Glomerular endothelial cell (primary cell): ENCODE measurements at places on chromosomes 1 and 21.

GRCh38 chr1:190908691-190909090 lies 431.0 kb upstream of the BRINP3 start:
- no peak for DNase-seq

DNA sequence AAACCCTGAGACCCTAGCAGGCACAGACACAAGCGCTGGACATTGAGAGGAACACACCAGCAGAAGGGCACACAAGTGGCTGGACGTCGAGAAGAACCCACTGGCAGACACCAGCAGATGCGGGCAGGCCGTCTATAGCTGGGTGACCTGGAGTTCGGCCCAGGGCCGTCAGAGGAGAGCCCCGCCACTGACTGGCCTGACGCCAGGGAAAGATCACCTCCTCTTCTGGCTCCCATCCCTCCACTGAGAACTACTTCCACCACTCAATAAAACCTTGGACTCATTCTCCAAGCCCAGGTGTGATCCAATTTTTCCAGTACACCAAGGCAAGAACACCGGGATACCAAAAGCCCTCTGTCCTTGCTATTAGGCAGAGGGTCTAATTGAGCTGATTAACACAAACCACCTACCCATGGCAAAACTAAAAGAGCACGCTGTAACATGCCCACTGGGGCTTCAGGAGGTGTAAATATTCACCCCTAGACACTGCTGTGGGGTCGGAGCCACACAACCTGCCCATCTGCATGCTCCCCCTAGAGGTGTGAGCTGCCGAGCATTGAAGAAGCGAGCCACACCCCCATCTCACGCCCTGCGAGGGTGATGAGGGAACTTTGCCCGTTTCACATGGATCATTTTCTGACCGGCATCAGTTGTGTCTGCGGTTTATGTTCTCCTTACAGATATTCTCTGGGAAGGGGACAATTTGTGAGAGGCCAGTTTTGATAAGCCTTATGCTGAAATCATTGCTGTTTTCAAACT lies 104.8 kb downstream of the HLX start:
- DNase-seq, result no peak

GRCh38 chr1:155339515-155340097 lies 18.9 kb downstream of the RUSC1 start:
- no peak for DNase-seq

DNA sequence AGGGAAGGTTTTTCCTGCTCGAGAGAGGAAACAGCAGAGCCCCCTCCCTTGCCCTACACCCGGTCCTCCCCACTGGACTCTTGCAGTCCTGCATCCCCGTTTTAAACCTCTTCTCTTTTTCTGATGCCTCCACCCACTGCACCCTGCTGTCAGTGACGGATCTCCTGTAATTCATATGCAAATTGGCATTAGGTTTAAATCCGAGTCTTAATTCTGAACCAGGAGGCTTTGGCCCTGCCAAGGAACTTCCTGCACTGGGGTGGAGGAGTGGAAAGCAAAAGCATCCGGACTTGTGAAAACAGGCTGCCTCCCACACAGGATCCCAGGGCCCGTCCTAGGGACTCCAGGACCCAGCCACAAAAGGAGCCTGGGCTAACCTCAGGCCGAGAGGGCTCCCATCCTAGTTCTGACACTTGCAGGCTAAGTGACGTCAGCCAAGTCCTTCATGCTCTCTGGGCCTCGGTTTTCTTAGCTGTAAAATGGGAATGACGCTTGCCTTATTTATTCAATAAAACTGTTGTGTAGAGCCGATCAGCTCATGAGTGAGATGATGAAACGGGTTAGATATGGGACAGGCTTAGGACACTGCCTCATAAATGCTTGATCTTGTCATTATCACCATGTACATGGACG lies 613.3 kb downstream of the AJAP1 start:
- no peak for DNase-seq

- no peak for DNase-seq
These were observed 146.1 kb upstream of the LMO4 start for GRCh38 chr1:87182611-87183010.

GRCh38 chr1:31595836-31596736 lies 19.8 kb downstream of the TINAGL1 start:
- DNase-seq, result no peak

GRCh38 chr1:202173993-202174392 lies 13.6 kb upstream of the PTPN7 start:
- DNase-seq, result no peak

GRCh38 chr1:227318016-227318852 lies at the start of gene CDC42BPA:
Gene CDC42BPA (minus strand): TSS chr1:227318492. CDS start chr1:227317182, 1,310 bp downstream.
- no peak for DNase-seq

GRCh38 chr1:4053774-4054173 lies 153.7 kb upstream of the C1orf174 start:
- no peak for DNase-seq

DNA sequence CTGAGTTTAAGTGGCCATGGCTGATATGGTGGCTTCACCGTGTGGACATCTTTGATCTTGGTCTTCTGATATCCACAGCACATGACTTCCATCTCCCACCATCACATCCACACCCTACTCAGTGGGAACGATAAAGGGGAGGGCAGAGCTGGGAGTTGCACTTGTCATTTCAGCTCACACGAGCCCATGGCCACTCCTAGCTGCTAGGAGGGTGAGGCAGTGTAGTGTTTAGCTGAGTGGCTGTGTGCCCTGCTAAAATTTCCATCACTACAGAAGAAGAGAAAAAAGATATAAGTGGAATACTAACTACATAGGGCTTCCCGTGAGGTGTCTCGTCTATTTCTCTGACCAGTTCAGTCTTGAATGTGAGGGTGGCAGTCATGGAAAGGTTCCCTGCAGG lies 123.3 kb upstream of the EDN2 start:
- DNase-seq, result no peak

DNA sequence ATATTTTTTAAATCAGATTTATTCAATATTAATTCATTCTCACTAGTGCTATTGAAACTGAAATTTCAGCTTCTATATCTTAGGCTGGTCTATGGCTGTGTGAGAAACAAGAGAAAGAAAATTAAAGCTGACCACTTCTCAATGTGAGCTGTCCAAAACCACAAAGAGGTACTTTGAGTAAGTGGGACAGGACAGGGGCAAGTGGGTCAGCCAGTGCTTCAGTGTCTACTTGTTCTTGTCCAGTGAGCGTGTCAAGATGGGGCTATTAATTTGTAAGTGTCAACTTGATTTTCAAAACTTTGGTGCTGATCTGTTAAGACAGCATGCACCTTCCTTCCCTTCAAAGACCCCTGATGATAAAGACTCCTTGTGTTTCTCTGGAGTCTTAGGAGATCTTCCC lies 533.9 kb downstream of the PLPP3 start:
- DNase-seq, result no peak

GRCh38 chr1:63327417-63328054 lies 5.2 kb downstream of the FOXD3 start:
- DNase-seq, result no peak

DNA sequence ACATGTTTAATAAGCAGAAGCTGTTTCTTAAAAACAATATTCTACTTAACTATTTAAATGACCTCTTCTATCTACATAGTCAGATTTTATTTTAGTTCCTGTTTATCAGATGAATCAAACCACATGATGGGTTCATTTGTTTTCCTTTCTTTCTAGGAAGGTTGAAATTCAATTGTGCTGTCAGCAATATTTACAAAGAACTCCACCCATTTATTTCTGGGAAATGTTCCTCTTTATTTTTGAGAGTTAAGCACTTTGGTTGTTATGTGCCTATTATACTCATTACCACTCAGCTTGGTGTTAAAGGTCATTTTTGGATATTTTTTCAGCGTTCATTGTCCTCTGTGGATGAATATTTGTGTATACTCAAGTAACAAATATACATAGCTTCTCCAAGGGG lies 84.9 kb downstream of the C4BPA start:
- DNase-seq, result no peak

DNA sequence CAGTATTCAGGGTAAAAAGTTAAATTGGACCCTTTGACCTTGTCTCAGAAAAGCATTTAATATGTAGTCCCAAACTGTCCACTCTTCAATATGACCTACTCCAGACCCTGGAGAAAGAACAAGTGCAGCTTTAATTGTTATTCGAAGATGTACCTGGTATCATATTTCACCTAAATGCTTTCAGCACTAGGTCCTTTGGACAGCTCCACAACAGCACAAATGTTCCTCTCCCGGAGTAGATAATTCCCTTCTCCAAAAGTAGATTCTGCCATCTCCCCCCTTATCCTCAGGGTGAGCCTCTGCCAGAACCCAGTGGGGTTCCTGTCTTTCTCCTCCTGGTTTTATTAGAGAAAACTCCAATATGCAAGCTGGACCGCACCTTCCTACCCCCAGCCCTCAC lies 104.5 kb upstream of the AJAP1 start:
- DNase-seq, result no peak

- DNase-seq, result no peak
These were observed 27.1 kb downstream of the AHDC1 start for GRCh38 chr1:27576806-27577227.
